ENCODE measurements at places on chromosomes 6 and 20.

DNA sequence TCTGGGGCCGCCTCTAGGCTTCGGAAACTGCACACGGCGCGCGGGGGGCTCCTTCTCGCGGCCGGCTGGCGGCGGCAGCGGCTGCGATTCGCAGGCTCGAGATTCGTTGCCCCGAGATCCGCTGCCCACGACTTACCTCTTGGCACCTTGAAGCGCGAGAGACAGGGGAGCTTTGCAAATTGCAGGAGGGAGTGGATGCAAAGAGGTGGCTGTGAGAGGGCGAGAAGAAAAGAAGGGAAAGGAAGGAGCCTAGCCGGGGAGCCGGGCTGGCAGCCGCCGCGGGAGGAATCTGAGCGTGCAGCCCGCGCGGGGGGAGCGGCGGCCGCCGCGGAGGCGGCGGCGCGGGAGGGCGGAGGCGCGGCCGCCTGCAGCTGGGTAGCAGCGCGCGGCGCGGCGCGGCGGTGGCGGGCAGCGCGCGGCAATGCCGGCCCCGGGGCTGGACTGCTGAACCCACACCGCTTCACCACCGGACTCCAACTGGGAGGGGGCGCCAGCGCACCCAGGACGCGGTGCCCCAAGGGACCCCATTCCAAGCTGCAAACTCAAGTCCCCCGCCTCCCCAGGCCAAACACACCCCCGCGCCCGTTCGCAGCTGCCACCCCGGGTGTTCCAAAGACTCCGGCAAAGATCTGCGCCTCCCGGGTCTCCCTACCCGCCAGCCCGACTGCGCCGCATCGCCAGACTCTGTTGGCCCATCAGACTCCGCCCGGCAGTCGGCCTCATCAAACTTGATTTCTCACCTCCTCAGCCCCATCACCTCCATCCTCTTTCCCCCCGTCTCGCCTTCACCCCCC, 44.2 kb upstream of the SUPT3H start:
- peak; percentile 72 for DNase-seq

DNA sequence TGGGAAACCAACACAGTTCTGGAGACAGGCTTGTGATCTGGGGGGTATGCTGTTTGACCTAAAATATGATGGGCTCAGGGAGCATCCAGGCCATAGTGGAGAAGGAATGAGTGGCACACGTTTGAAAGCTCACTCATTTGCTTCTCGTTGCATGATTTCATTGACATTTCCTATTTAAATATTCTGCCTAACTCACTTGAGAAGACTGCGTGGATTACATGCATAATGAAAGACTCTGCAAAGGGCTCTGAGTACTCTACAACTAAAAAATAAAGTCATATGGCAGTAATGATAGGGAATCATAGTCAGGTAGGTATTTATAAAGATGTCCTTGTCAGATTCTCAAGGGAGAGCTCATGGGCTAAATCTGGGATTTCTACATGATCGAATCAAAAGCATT, 117.9 kb downstream of the LAMP5 start:
- no peak for DNase-seq

- no peak for DNase-seq
These were observed 70.6 kb downstream of the SGK1 start for GRCh38 chr6:134247231-134247833.

- DNase-seq = peak; percentile 39
These were observed 172.5 kb downstream of the FOXA2 start for GRCh38 chr20:22411627-22412450.

GRCh38 chr6:133637874-133638273, 251.0 kb upstream of the TCF21 start:
- DNase-seq = no peak

- DNase-seq = no peak
These were observed 22.8 kb downstream of the BMP7 start for GRCh38 chr20:57243480-57244220.

GRCh38 chr6:29941016-29941415, 1.3 kb upstream of the HLA-A start:
- DNase-seq = no peak

DNA sequence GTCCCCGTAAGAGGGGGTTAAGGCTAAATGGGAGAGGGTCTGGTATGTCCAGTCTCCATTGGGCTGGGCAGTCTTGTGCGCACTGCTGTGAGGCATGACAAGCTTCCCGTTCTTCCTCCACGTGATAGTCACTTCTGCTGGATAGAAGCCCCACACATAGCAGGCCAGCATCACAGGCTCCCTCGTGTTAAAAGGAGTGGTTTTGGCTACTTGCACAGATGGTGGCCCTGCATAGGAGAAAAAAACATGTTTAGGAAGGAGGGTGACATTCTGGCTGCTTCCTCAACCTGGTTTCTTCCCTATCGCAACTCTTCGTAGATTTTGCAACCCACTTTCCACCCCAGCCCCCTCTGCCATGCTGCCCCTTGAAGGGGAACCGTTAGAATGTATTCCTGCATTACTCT, 3.6 kb downstream of the HLA-DMB start:
- DNase-seq = no peak

DNA sequence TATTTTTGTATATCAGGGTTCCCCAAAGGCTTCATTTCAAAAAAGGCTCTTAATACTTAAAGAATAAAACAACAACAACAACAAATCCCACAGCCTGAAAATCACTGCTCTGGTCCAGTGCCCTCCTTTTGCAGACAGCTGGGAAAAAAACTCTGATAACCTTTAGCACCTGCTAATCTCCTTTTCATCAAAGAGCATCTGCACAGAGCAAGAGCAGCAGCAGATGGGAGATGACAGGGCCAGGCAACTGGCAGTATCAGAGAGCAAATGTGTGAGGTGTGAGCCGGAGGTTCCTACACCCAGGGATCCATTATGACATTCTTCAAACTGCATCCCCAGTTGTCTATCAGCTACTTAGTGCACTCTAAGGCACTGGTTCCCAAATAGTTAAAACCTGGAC, 25.7 kb downstream of the TTI1 start:
- no peak for DNase-seq

- no peak for DNase-seq
These were observed 78.9 kb upstream of the SNX9 start for GRCh38 chr6:157744102-157744601.

GRCh38 chr6:157046776-157047175, 269.6 kb downstream of the ARID1B start:
- no peak for DNase-seq

DNA sequence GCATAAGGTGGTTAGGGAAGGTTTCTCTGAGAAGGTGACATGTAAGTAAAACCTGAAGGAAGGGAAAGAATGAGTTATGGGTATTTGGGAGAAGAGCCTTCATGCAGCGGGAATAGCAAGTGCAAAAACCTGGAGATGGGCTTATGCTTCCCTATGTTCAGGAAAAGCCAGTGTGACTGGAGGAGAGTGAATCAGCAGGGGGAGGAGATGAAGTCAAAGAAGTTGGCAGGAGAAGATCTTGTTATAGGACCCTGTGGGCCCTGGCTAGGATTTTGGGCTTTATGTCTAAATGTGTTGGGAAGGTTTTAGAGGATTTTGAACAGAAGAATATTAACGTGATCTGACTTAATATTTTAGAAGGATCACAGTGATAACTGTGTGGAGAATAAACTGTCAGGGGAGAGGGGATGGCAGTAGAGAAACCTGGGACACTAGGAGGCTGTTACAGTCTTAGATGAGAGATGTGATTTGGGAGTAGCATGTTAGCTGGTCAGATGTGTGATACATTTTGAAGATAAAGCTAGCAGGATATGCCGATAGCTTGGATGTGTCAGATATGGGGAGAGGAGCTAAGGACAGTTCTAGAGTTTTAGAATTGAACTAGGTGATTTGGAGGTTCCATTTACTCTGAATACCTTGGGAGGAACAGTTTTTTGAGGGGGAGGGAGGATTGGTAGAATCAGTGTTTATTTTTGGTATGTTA, 41.0 kb downstream of the PHF3 start:
- no peak for DNase-seq

GRCh38 chr6:90399970-90400369, 103.3 kb upstream of the BACH2 start:
- DNase-seq = no peak

DNA sequence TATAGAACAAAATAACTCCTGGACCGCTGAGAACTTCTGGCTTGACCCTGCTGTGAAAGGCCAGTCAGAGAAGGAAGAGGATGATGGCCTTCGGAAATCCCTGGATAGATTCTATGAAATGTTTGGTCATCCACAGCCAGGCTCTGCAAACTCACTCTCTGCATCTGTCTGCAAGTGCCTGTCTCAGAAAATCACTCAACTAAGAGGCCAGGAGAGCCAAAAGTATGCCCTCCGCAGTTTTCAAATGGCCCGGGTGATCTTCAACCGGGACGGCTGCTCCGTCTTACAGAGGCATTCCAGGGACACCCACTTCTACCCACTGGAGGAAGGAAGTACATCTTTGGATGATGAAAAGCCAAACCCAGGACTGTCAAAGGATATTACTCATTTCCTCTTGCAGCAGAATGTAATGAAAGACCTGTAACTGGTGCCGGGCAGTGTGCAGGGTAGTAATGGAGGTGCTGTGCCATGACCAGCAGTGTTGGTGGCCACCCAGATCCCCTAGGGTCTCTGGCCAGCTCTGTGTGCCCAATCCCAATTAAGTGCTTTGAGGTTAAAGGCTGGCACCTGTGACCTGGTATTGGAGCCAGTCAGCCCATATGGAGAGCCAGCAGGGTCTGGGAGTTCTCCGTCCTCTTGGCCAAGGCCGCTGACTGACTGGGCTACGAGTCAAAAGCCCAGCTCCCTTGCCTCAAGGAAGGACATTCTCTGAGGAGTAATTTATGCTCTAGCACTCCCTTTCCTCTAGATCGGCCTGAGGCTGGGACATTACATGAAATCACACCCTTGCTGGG, 87.1 kb downstream of the TRMT6 start:
- DNase-seq = peak; percentile 6

DNA sequence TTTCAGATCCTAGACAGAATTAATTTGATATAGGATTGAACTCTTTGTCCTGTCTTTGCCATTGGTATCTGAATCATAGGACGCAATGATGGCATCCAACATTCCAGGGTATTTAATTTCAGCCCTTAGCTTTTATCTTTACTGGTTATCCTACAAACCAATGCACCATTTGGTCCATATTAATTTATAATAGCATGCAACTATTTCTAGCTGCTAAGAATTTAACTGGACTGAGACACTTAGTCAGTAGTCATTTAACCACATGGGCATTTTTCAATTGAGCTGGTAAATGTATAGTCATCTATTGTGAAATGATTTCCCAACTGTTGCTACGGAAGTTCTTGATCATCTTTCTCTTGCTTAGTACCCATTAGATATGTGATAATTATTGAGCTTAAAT, 141.1 kb downstream of the CD164 start:
- no peak for DNase-seq

DNA sequence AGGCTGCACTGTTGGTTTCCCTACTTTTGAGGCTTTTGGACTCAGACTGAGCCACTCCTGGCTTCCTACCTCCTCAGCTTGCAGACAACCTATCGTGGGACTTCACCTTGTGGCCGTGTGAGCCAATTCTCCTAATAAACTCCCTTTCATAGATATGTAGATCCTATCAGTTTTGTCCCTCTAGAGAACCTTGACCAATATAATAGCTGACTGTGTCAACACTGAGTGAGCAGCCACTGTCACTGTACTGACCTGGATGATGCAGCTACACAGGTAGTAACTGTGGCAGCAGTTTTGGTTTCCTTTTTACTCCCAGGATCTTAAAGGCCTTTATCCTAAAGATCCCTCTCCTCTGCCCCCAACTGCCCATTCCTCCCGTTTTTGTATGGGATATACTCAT, 70.2 kb downstream of the SLC22A3 start:
- no peak for DNase-seq

- no peak for DNase-seq
These were observed 62.0 kb downstream of the UST start for GRCh38 chr6:148808786-148809304.

GRCh38 chr6:147855803-147856482, 347.5 kb downstream of the SAMD5 start:
- DNase-seq = no peak

GRCh38 chr20:5786930-5787795, 37.0 kb downstream of the SHLD1 start:
- peak; percentile 26 for DNase-seq

DNA sequence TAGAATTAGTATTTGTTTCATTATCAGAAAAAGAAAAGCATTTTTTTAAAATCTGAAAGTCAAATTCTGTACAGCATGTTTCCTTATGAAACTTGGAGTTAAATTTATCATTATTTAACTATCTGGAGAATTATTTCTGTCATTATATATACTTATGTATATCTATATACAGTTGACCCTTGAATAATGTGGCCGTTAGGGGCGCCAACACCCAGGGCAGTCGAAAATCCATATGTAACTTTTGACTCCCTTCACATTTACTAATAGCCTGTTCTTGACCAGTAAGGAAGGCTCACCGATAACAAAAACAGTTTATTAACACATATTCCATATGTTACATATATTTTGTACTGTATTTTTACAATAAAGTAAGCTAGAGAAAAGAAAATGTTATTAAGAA, 341.2 kb downstream of the ADGRB3 start:
- peak; percentile 18 for DNase-seq

- DNase-seq = no peak
These were observed 66.1 kb upstream of the NOX3 start for GRCh38 chr6:155521719-155522118.

DNA sequence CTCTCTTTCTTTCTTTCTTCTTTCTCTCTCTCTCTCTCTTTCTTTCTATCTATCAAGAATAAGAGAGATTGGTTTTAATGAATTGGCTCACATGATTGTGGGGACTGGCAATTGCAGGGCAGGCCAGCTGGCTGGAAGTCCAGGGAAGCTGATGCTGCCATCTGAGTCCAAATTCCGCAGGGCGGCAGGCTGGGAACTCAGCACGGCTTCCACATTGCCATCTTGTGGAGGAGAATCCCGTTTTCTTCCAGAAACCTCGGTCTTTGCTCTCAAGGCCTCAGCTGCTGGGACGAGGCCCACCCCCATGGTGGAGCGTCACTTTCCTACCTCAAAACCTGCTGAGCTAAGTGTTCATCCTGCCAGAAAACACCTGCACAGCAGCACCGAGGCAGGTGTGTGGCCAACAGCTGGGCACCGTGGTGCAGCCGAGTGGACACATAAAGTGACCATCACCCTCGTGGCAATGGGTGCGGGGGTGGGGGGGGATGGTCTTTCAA, 58.8 kb upstream of the SLCO4A1 start:
- peak; percentile 66 for DNase-seq

GRCh38 chr6:32413427-32414047, 6.6 kb upstream of the BTNL2 start:
- peak; percentile 82 for DNase-seq

DNA sequence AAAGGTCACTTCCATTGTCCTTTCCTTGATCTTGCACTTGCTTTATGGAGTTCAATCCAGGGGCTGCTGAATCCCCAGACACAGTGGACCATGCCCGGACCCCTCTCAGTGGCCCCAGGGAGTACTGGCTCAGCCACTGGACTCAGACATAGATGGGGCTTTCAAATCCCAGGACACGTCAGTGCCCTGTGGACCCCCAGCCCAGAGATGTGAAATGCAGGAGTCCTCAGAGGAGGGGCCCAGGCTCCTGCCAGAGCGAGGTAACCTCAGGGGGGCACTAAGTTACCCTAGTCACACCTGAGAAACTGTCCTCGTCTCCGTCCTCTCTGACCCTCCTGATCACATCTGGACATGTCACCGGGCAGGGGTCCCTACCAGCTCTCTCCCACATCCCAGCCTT, 18.7 kb upstream of the APMAP start:
- DNase-seq = no peak

Measured in lung (tissue), 17 donors.